ENCODE measurements at places on chromosomes 5 and 9.
A peak's percentile ranks its signal among the peaks of the same experiment; 100 is the strongest.

GRCh38 chr5:74623748-74624408, 16.6 kb downstream of the ENC1 start:
- DNase-seq, result no peak

DNA sequence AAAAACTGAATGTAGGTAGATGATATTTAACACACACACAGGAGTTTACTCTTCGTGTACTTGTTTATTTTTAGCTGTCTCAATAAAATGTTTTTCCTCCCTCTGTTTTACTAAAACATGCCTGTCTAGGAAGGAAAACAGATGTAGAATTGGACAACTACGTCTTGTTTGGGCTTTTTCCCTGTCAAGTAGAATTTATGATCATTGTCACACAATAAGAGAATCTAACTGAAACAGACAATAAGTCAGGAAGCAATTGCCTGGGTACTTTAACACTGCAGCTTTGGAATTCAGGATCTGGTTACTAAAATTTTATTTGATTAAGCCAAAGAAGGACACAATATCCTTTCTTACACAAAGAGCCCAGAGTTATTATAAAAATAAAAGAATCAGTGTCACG, 164.2 kb downstream of the ZDHHC21 start:
- DNase-seq, result no peak

DNA sequence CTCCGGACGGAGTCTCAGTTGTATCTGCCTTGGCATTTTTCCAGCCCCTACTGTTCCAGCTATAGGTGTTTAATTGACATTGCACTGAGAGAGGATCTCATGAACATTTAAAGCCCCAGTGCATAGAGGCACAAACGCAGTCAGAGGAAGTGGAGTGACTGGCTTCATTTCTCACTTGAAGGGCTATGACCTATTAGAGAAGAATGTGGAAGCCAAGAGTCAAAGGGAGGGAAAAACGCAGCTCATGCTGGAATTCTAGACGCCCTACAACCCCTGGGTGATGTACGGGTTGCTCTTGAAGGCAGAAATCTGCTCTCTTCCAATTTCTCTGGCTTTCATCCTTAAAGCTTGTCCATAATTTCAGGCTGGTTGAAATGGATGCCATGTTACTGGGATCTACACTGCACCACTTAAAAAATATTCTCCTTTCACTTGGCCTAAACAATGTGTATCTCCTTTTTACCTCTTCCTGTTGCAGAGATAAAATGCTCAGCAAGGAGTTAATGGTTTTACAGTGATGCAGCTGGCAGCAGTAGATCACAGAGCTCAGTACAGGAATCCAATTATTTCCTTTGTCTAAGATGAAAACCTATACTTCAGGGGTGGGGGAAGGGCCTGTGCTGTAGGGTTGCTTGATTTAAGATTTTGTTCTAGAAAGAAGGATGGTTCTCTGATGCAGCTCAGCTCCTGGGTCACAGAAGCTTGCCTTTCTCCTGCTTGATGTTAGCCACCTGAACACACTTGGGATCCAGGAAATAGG, 61.8 kb upstream of the MAMDC2 start:
- no peak for DNase-seq

GRCh38 chr9:2192356-2192979, 177.3 kb downstream of the SMARCA2 start:
- no peak for DNase-seq

DNA sequence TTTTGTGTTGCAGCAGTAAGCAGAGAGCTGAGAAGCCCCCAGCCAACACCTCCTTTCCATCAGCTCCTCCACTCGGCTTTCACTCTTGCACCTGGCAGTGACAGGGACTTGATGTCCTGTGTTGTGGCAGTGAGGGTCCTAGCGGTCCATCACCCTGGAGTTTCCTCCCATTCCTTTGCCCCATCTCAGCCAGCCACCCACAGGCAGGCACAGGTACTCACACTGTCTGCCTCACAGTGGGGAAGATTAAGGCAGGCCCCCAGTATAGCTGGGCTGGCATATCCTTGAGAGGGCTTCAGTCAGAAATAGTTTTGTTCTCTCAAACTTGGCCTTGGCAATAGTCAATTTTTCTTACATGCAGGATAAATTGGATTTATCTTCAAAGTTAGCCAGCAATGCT, 362.7 kb downstream of the GADD45G start:
- no peak for DNase-seq

- DNase-seq, result no peak
Measured at GRCh38 chr5:1930501-1930879, 47.8 kb upstream of the IRX4 start.

- no peak for DNase-seq
Measured at GRCh38 chr9:128242124-128242523, 33.7 kb downstream of the GOLGA2 start.

GRCh38 chr5:152641970-152642805, 237.1 kb upstream of the NMUR2 start:
- DNase-seq, result no peak

DNA sequence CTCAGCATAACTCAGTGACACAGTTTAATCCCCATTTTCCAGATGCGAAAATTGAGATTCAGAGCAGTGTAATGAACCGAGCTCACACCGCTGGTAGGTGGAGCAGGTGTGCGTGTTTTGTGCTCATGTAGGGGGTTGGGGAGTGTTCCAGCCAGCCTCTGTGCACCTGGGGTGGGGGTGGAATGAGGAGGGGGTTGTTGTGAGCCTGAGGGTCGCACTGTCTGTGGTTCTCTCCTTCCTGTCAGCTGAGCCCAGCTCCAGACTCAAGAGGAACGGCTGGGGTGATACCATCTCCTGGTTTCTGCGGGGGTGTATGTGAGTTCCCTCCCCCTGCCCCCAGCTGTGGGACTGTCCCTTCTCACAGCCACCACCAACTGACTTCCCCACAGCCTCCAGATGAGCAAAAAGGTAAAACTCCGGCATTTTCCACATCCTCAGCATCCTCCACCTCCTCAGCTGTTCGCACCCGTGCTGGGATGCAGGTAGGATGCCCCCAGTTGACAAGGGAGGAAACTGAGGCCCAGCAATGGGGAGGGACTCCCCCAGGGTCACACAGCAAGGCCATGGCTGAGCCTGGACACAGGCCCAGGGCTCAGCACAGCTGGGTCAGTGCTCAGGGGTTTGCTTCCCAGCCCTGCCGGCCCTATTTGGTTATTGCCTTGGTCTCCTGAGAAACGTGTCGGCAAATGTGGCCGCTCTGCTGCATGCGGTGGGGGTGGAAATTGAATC, 2.1 kb downstream of the SH2D3C start:
- DNase-seq, result peak; percentile 66

DNA sequence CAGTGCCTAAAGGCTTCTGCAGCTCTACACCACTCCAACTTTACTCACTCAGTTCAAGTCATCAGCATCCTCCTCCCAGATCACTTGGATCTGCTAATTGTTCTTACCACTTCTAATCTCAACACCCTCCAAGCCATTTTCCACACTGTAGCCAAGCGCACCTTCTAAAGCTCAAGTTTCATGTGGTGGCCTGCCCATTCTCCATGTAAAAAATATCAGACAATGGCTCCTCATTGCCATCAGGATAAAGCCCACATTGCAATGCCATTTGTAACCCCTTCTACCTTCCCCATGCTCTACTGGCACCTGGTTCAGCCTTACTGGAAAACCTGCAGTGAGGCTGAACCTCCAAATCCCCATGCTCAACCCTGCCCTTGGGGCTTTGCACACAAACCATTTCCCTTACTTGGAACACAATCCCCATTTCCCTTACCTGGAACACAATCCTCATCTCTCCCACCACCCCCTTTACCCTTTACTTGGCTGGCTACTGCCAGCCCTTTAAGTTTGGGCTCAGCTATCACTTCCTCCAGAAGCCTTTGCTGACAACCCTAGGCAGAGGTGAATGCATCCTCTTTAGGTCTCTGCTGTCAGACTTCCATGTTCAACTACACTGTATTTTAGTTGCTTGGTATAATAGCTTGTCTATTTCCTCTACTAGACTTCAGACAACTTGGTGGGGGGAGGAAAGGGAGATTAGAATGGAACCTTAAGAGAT, 220.0 kb downstream of the TSSK1B start:
- no peak for DNase-seq

- DNase-seq, result no peak
Measured at GRCh38 chr5:125965577-125965976, 457.6 kb upstream of the GRAMD2B start.

DNA sequence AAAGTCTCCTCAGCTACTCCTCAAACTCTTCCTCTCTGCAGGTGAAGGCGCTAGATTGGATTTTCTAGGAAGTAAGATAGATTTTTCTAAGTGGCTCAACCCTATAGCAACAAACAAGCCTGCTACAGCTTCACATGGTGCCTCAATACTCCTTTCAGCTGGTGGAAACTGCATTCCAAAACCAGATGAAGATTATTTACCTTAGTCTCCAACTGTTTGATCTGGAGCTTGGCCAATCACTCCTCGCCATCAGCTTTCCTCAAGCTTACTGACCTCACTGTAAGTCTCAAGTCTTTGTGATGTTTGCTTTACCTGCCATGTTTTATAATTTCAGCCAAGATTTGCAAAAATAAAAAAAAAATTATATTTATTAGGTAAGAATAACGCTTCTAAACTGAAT, 622.4 kb downstream of the CHSY3 start:
- no peak for DNase-seq

GRCh38 chr9:69157751-69158466, 16.2 kb upstream of the TJP2 start:
- DNase-seq, result no peak

DNA sequence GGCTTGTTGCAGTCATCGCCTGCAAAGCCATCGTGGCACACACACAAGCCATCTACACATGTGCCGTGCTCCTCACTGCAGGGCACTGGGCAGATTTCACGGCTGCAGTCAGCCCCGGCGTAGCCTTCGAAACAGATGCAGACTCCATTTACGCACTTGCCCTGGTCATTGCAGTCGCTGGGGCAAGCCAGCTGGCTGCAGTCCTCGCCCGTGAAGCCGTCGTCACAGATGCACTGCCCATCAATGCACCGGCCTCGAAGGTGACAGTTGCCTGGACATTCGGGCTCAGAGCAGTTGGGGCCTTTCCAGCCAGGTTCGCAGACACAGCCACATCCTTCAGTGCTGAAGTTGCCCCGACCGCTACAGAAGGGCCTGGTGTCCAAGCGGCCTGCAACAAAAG, 31.1 kb downstream of the TNC start:
- no peak for DNase-seq

GRCh38 chr5:98205691-98206461, 567.6 kb upstream of the RGMB start:
- no peak for DNase-seq

GRCh38 chr5:58498340-58498942, 7.2 kb downstream of the GAPT start:
- DNase-seq, result no peak

GRCh38 chr5:146659961-146660360, 144.0 kb upstream of the GPR151 start:
- DNase-seq, result no peak

- no peak for DNase-seq
Measured at GRCh38 chr9:34582787-34583186, 6.7 kb downstream of the CNTFR start.

GRCh38 chr9:78325846-78326360, 29.0 kb downstream of the PSAT1 start:
- DNase-seq, result no peak

GRCh38 chr5:10700516-10700915, 60.5 kb downstream of the DAP start:
- no peak for DNase-seq

- no peak for DNase-seq
Measured at GRCh38 chr9:107387409-107387808, 102.2 kb downstream of the KLF4 start.

GRCh38 chr5:122163121-122164069, 34.0 kb downstream of the ZNF474 start:
- DNase-seq, result no peak

GRCh38 chr5:88183255-88183654, 85.4 kb downstream of the TMEM161B start:
- no peak for DNase-seq

- DNase-seq, result no peak
Measured at GRCh38 chr9:22342491-22343217, 104.0 kb upstream of the DMRTA1 start.

DNA sequence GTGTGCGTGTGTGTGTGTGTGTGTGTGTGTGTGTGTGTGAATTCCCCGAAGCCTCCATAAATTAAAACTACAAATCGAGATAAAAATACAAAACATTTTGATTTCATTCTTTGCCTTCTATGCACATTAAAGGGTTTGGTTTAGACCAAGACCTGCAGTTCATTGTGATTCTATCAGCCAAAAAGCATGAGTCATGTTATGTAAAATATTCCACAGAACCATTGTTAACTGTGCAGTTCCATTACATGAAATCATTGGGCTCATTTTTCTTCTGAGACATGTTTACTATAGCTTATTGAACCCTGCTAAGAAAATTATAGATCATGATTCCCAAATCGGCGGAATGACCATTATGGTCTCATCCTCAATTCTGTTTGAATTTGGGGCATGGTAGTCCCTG, 11.7 kb downstream of the CAVIN4 start:
- DNase-seq, result no peak

- DNase-seq, result no peak
Measured at GRCh38 chr9:126056312-126057021, 270.2 kb upstream of the MVB12B start.

DNA sequence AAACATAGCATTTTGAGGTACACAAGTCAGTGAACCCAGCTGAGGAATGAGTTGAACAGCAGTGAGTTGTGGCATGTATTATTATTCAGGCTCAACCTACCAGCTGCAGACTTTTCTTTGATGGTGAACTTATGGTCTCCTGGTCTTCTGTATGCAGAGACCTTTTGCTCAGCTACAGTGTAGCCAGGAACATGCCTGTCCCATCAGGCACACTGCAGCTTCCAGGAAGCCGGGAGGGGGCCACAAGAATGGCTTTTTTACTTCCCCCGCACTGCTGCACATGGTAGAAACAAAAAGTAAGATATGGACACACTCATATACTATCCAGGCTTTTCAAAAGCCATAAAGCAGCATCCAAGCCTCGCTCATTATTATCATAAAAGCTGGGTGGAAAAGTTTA, 65.3 kb upstream of the PLPP1 start:
- DNase-seq, result no peak

DNA sequence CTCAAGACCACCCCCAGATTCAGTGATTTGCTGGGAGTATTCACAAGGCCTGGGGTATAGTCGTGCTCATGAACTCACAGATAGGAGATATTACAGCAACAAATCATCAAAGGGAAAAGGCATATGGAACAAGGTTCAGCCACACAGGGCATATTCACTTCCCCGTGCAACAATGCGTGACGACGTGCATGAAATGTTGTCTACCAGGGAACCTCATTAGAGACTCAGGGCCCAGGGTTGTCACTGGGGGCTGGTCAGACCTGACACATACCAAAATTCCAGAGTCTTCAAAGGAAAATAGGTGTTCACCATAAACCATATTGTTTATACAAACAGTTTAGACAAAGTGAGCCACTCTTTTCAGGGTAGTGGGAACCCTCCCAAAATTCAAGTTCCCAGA, 212.4 kb downstream of the RFK start:
- no peak for DNase-seq

GRCh38 chr5:81971111-81971711, 612 bp upstream of the ATG10 start:
- DNase-seq, result no peak
